RKO (cell line): ENCODE measurements at places on chromosomes 6 and 20.

- no peak for DNase-seq
These were observed 926.1 kb upstream of the MANEA start for GRCh38 chr6:94651239-94651638.

DNA sequence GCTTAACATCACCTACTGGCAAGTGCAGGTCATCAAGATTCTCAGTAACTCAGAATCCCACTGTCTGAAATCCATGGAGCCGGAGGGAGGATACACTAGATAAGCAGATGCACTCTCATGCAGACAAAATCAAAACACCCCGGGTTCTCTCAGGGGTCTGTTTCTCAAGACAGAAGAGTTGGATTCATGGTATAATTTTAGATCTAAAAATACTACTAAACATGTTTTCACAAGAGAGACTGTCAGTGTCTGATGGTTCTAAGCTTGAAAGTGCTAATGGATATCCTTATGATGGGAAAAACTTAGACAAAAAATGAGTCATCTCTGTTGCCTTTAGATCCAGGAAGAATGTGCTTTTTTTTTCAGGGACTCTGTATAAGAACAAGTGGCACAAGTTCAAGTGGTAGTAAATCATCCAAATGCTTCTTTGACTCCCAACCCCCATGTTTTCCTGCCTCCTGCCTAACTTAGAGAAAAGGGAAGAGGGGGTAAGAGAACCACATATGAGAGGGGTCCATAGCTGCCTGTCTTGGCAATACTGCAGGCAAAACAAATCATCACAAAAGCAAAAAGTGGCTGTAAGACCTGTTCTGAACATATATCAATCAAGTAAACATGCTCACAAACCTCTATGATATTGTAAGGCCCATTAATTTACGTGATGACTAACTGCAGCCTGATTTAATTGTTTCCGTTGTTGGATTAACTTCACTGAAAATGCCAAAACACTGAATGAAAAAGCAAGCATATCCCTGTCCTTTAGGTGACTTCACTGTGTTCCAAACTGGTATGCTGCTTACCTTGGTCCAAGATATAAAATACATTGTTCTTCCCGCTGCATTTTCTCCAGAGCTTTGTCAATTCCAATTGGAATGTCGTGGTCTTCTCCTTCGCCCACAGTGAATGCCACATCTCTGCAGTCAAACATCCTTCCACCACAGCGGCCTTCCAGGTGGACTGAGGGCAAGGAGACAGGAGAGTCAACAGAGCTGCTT is 84.0 kb upstream of the TULP1 start:
- DNase-seq = peak; percentile 36

DNA sequence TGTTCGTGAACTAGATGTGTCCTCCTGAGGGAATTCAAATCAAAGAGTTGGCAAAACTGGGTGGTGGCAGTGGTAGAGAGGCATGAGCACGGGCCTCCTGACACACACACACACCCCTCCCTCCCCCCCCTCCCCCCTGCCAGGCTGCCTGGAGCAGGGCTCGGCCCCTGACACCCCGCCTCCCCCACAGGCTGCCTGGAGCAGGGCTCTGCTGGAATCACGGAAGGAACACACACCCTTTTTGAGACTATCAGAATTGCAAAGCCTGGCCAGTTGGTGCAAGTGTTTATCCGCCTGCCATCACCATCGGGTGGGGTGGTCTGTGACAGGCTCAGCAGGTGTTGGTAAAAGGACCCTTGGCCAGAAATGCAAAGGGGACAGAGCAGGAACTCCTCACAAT is 59.0 kb downstream of the FAM120B start:
- no peak for DNase-seq

DNA sequence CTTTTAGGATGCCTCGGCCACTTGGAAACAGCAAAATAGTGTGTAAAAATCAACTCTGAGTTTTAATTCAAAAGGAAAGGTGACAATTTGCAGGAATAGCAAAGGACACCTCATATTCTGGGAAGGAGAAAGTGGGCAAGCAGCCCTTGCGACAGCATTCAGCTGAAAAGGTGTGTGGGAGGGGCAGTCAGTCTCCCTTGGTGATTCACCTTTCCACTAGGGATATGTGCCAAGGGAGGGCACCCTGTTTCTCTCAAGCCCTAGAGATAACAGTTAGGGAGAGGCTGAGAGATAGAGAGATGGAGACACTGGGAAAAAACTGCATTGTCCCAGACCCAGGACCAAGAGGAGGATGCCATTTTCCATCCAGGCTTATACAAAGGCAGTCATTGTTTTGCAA is 228.1 kb downstream of the EPM2A start:
- DNase-seq = no peak

GRCh38 chr20:51128198-51128597 is 105.3 kb upstream of the KCNG1 start:
- DNase-seq = peak; percentile 78

- DNase-seq = no peak
These were observed 117.3 kb downstream of the ARHGAP18 start for GRCh38 chr6:129592516-129593232.
